ENCODE measurements at places on chromosomes 4 and X. TPM values are rescaled to one million over a fixed set of nuclear protein-coding genes. Genes with fewer than 3 reads are reported as not detected.

The DCAF12L2 gene
- not detected for total RNA-seq

The NPFFR2 gene
- total RNA-seq: not detected

The TAF9B gene
- 16.2 TPM for total RNA-seq

DNA sequence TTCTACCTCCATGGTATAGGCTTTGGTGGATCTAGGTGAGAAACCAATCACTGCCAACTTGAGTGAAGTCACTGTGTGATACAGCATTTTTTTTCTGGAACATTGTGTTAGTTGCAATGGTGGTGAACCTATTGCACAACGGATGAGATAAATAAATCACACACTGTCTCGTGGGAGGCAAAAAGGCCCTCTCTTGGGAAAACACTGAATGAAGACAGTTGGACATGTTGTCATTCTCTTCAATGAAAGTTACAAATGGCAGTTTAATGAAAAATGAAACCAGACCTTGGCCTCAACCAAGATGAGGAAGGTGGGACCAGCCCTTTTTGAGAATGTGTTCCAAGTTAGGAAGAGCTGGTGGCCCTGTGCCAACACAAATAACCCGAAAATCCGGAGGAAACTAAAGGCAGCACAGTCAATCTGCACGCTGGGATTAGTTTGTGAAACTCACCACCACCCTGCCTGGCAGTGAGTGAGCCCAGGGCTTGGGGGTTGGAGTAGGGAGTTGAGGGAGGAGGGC, 5.4 kb upstream of the ADGRG2 start:
- no peaks in the 10 kb centered on the region for H3K4me1 ChIP-seq
- H3K27ac ChIP-seq: no peak overlapping the region
- H3K36me3 ChIP-seq: no peaks in the 10 kb centered on the region
- H3K27me3 ChIP-seq: no peaks in the 10 kb centered on the region

DNA sequence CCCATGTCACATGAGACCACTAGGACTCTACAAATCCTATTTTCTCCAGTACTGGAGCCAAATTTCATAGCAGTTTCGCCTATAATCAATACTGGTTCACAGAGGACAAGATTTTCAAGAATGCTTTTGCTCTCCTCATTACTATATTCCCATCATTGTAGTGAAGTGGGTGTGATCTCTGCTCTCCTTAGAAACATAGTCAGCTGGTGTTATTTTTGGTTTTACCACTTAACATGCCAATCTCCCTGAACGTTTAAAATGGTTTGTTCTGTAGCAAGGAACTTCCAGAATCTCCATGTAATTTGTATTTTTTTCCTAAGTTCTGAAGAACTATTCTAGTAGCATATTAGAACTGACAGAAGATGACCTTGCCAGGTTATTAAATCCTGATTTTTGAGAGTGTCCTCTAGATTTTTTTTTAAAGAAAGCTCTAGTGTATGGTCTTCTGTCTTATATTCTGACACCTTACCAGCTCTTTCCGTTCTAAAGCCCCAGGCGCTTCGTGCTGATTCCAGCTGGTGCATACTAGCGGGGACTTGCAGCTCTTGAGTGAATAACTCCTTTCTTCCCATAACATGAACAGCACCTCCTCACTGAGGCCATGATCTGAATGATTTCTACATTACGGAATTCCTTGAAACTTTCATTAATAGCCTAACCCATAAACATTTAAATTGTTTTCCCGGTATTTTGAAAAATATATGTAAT, 1372.9 kb downstream of the TECRL start:
- H3K27me3 ChIP-seq: no peaks in the 10 kb centered on the region
- no peaks in the 10 kb centered on the region for H3K36me3 ChIP-seq
- H3K4me1 ChIP-seq: no peaks in the 10 kb centered on the region
- H3K4me3 ChIP-seq: no peak overlapping the region
- no peak overlapping the region for H3K27ac ChIP-seq
- DNase-seq: no peak

DNA sequence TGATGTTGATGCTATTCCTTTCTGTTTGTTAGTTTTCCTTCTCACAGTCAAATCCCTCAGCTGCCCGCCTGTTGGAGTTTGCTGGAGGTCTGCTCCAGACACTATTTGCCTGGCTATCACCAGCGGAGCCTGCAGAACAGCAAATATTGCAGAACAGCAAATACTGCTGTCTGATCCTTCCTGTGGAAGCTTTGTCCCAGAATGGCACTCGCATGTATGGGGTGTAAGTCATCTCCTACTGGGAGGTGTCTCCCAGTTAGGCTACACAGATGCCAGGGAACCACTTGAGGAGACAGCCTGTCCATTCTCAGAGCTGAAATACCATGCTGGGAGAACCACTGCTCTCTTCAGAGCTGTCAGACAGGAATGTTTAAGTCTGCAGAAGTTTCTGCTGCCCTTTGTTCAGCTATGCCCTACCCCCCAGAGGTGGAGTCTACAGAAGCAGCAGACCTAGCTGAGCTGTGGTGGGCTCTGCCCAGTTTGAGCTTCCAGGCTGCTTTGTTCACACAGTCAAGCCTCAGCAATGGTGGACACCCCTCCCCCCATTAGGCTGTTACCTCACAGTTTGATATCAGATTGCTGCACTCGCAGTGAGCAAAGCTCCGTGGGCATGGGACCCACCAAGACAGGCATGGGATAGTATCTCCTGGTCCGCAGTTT, 74.9 kb downstream of the SPIN3 start:
- no peaks in the 10 kb centered on the region for H3K27me3 ChIP-seq
- no peaks in the 10 kb centered on the region for H3K4me1 ChIP-seq
- H3K4me3 ChIP-seq: no peak overlapping the region
- no peaks in the 10 kb centered on the region for H3K36me3 ChIP-seq
- H3K27ac ChIP-seq: no peak overlapping the region
- DNase-seq: no peak

GRCh38 chrX:119759248-119759766, 919 bp downstream of the SOWAHD start:
- no peak for DNase-seq
- H3K27me3 ChIP-seq: no peaks in the 10 kb centered on the region
- no peak overlapping the region for H3K4me3 ChIP-seq
- H3K4me1 ChIP-seq: peaks cover 22% of the 10 kb centered on the region

- H3K36me3 ChIP-seq: peaks cover 13% of the 10 kb centered on the region
- no peak overlapping the region for H3K27ac ChIP-seq
- no peak overlapping the region for H3K4me3 ChIP-seq
- no peaks in the 10 kb centered on the region for H3K27me3 ChIP-seq
- H3K4me1 ChIP-seq: no peaks in the 10 kb centered on the region
- no peak for DNase-seq
These were observed 47.5 kb downstream of the CCNI start for GRCh38 chr4:77028246-77028645.

- no peak for DNase-seq
- H3K4me3 ChIP-seq: no peak overlapping the region
- no peak overlapping the region for H3K27ac ChIP-seq
- no peaks in the 10 kb centered on the region for H3K4me1 ChIP-seq
- H3K27me3 ChIP-seq: no peaks in the 10 kb centered on the region
These were observed 3.4 kb downstream of the PRPS2 start for GRCh38 chrX:12794654-12795053.

DNA sequence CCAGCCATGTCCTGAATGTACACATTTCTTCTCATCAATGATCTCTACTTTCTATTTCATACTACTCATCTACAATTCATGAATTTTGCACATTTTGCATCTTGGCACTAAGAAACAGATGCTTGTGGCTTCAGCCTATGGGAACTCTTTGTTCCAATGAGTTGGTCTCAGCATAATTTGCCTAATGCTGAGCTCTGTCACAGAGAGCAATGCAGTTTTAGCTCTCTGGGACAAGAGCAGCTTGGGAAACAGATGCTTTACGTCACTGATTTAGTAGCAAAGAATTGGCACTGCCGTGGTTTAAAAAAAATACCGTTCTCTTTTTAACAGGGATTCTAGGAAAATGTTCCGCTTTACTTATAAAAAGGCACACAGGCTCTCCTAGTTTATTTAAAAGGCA, 162.4 kb downstream of the WDFY3 start:
- no peak for DNase-seq
- H3K4me3 ChIP-seq: no peak overlapping the region
- H3K4me1 ChIP-seq: no peaks in the 10 kb centered on the region
- no peaks in the 10 kb centered on the region for H3K27me3 ChIP-seq
- H3K36me3 ChIP-seq: peaks cover 6% of the 10 kb centered on the region

- no peak overlapping the region for H3K4me3 ChIP-seq
- H3K27me3 ChIP-seq: no peaks in the 10 kb centered on the region
- no peaks in the 10 kb centered on the region for H3K36me3 ChIP-seq
- no peak for DNase-seq
- no peak overlapping the region for H3K27ac ChIP-seq
These were observed 549.1 kb upstream of the BOD1L1 start for GRCh38 chr4:14176613-14177012.

GRCh38 chr4:147683188-147683591, 773 bp downstream of the PRMT9 start:
- peaks cover 15% of the 10 kb centered on the region for H3K4me1 ChIP-seq
- peak overlapping the region; percentile 68 for H3K27ac ChIP-seq
- peak overlapping the region; percentile 94 for H3K4me3 ChIP-seq

DNA sequence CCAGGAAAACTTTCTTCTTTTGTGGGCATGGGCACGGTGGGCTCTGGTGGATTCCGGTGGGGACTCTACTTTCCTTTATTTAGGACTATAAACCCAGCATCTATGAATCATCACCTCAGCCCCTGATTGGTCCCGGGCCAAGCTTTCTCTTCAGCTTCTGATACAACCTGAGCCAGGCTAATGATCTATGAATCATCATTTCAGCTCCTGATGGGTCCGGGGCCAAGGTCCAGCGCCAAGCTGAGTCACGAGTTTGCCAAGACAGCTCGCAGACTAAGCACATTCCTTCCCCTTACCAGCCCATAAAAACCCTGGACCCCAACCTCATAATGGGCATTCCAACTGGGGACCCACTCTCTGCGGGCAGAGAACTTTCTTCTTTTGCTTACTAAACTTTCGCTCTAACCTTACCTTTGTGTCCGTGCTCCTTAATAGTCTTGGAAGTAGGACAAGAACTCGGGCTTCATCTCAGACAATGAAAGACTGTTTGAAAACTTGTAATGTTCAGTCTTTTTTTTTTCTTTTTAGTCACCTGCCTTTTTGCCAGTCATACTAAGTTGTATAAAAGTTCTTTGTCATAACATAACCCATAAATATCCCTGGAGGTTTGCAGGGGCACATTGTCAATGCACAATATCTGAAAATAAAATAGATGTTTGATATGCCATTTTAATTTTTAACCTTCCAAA, 904.9 kb upstream of the EPHA5 start:
- H3K4me1 ChIP-seq: no peaks in the 10 kb centered on the region
- H3K4me3 ChIP-seq: no peak overlapping the region
- no peaks in the 10 kb centered on the region for H3K36me3 ChIP-seq
- no peak overlapping the region for H3K27ac ChIP-seq
- no peak for DNase-seq
- H3K27me3 ChIP-seq: no peaks in the 10 kb centered on the region

- no peak overlapping the region for H3K27ac ChIP-seq
- H3K36me3 ChIP-seq: no peaks in the 10 kb centered on the region
- no peaks in the 10 kb centered on the region for H3K27me3 ChIP-seq
- H3K4me1 ChIP-seq: no peaks in the 10 kb centered on the region
These were observed 1730.3 kb upstream of the TENM3 start for GRCh38 chr4:180512801-180513475.

- H3K36me3 ChIP-seq: no peaks in the 10 kb centered on the region
- no peak overlapping the region for H3K4me3 ChIP-seq
- H3K27ac ChIP-seq: no peak overlapping the region
- DNase-seq: no peak
These were observed 49.6 kb downstream of the LAMP2 start for GRCh38 chrX:120419463-120419862.

DNA sequence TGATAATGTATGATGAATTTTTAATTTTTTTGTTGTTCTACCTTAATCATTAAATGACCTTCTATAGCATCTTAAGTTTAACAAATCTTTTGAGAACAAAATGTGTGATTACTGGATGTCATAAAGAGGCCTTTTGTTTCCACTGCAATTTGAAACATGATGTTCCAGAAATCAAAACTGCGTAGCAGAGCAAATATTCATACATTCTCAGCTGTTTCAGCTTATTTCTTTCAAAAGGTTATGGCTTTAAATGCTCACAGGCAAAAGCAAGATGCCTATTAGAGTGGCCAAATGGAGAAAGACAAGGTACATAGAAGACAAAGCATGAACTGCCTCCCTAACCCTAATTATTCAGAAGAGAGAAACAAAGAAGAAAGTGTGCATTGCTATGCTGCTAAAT, 233.0 kb upstream of the SLC7A11 start:
- no peaks in the 10 kb centered on the region for H3K4me1 ChIP-seq
- H3K27ac ChIP-seq: no peak overlapping the region
- no peaks in the 10 kb centered on the region for H3K36me3 ChIP-seq
- no peak for DNase-seq

DNA sequence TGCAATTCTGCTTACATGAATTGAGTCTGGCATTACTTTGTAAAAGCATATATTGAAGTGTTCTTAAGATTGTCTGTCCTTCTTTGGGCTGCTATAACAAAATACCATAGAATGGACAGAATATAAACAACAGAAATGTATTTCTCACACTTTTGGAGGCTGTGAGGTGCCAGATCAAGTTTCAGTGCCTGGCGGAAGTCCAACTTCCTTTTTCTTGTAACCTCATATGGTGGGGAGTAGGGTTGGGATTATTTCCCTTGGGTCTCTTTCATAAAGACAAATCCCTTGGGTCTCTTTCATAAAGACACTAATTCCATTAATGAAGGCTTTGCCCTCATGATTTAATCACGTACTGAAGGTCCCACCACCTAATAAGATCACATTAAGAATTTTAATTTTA, 199.3 kb upstream of the GRID2 start:
- H3K4me1 ChIP-seq: no peaks in the 10 kb centered on the region
- no peak overlapping the region for H3K27ac ChIP-seq
- no peak for DNase-seq
- no peak overlapping the region for H3K4me3 ChIP-seq

DNA sequence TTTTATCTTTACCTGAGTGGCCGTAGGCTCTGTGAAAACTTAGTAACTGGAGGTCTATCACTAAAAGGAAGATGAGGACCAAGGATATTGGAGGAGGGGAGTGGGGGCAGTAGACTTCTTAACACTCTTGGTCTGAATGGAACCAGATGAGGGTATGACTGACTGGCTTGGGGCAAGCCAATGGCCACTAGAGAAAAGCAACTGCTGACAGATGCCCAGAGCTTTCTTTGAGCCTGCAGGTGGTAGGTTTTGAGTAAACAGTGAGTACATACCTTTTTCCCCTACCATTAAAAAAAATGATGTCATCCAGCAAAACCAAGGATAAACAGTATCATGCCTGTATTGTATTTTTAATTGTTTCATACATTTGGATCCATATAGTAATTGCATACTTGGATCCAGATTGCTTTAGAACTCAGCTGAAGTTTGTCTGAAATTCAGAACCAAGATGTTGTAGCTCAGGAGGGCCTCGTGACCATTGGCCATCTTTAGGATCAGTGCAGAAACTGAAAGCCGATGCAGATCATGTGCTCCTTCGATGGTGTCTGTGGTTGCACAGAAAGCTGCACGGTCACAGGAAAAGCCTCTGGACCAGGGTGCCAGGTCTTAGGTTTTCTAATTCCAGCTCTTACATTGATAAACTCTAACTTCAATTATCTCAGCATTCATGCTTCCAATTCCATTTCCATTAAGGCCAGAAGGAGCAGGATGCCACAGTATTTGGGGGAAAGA, 131.0 kb downstream of the PDGFRA start:
- H3K27me3 ChIP-seq: peaks cover 14% of the 10 kb centered on the region
- no peak for DNase-seq
- no peaks in the 10 kb centered on the region for H3K36me3 ChIP-seq
- H3K4me3 ChIP-seq: no peak overlapping the region
- no peak overlapping the region for H3K27ac ChIP-seq
